IMR-90 (cell line): ENCODE measurements at places on chromosomes 2 and 18. TPM values are rescaled to one million over a fixed set of nuclear protein-coding genes. Genes with fewer than 3 reads are reported as not detected.

GRCh38 chr2:182318466-182319220 lies 108.2 kb downstream of the PDE1A start:
- DNase-seq: peak; percentile 53

DNA sequence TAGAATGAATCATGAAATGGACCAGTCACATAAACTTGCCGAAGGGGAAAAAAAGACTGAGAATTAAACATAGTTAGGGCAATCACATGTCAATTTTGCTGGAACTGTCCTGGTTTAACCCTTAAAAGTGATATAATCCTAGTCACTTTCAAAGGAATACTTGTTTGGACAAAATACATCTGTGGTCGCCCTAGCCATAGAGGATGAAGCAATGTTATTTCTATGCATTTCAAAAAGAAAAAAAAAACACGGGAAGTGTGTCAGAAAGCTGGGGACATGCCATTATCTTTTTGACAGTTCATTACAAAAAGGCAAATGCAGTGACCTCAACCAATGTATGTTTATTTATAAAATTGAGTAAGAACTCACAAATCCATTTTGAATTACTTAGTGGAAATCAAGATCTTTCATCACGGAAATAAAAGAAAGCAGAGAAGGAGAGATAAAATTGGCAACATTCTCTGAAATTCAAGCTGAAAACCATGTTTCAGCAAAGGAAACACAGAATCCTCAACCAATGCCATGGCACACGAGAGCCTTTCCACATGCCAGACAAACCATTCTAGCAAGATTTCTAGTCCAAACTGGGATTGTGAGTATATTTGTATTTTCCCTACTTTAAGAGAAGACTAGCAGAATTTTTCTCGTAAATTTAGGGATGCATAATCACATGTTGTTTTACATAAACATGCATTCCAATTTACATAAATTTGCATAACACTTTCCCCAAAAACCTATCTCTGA lies 854.3 kb upstream of the ACVR2A start:
- DNase-seq: peak; percentile 26

- DNase-seq: peak; percentile 46
Measured at GRCh38 chr2:205609113-205609512, 73.2 kb upstream of the NRP2 start.

DNA sequence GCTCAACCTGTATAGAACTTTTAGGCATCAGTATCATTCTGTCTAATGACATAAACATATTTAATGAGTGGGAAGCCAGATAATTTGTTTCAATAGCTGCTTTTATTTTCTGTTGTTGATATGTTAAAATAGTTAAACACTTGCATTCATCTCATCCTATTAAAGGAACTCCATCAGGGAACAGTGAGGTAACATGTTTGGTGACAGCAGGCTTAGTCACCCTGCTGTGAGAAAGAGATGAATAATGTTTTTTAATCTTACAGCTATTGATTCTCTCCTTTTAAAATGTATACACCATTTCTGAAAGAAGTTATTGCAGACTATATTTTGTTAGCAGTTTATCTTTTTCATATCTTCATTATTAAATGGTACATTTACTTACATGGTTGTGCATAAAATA lies 123.3 kb upstream of the CWC22 start:
- peak; percentile 65 for DNase-seq

Gene ANKAR
- polyA plus RNA-seq: 0.96 and 1.1 TPM in 2 replicates

Gene CRYBA2
- polyA plus RNA-seq: not detected in 2 replicates

Gene MPP4
- 8.5 and 11.8 TPM in 2 replicates for polyA plus RNA-seq
